ENCODE measurements at places on chromosomes 7 and 10. TPM values are rescaled to one million over a fixed set of nuclear protein-coding genes. Genes with fewer than 3 reads are reported as not detected.

Gene IGFBP3
- 81.6 TPM for polyA plus RNA-seq

Gene AS3MT
- polyA plus RNA-seq = 26.3 TPM

Gene OR9A2
- not detected for polyA plus RNA-seq

Gene HPSE2
- 1.1 TPM for polyA plus RNA-seq

Gene GPR85
- polyA plus RNA-seq = 0.99 TPM

Gene ITGA8
- polyA plus RNA-seq = 47.5 TPM

Gene RTKN2
- polyA plus RNA-seq = 13.1 TPM

Gene OR2A12
- polyA plus RNA-seq = 0.03 TPM

Gene ATG9B
- polyA plus RNA-seq = 2.9 TPM

Gene TMEM106B
- polyA plus RNA-seq = 94.9 TPM

Gene ICA1
- 19.9 TPM for polyA plus RNA-seq

Gene SPDYE11
- polyA plus RNA-seq = 0.28 TPM

Gene EBLN1
- polyA plus RNA-seq = not detected

Gene BAZ1B
- 67.5 TPM for polyA plus RNA-seq

Gene KCNK18
- not detected for polyA plus RNA-seq

Gene ZNF273
- polyA plus RNA-seq = 9.9 TPM

Gene SPAM1
- polyA plus RNA-seq = not detected

Gene CAMK2B
- polyA plus RNA-seq = 3.8 TPM

Gene PTEN
- 58.3 TPM for polyA plus RNA-seq

Gene PNLIPRP1
- not detected for polyA plus RNA-seq

Gene AP3M1
- 61.3 TPM for polyA plus RNA-seq

Gene UBN2
- polyA plus RNA-seq = 9.7 TPM

Gene NPC1L1
- 3.5 TPM for polyA plus RNA-seq

Gene METTL2B
- 25.9 TPM for polyA plus RNA-seq

Gene ASB10
- polyA plus RNA-seq = not detected

Gene ZNF467
- polyA plus RNA-seq = 36.3 TPM

Gene FOXK1
- polyA plus RNA-seq = 19.9 TPM

Gene ACADSB
- 20.3 TPM for polyA plus RNA-seq

Gene VPS37D
- 12.0 TPM for polyA plus RNA-seq

Gene SPACDR
- polyA plus RNA-seq = 1.8 TPM

All from left renal cortex interstitium (tissue), 4 donors.